ENCODE measurements at places on chromosomes 13 and 19.
A peak's percentile ranks its signal among the peaks of the same experiment; 100 is the strongest.

DNA sequence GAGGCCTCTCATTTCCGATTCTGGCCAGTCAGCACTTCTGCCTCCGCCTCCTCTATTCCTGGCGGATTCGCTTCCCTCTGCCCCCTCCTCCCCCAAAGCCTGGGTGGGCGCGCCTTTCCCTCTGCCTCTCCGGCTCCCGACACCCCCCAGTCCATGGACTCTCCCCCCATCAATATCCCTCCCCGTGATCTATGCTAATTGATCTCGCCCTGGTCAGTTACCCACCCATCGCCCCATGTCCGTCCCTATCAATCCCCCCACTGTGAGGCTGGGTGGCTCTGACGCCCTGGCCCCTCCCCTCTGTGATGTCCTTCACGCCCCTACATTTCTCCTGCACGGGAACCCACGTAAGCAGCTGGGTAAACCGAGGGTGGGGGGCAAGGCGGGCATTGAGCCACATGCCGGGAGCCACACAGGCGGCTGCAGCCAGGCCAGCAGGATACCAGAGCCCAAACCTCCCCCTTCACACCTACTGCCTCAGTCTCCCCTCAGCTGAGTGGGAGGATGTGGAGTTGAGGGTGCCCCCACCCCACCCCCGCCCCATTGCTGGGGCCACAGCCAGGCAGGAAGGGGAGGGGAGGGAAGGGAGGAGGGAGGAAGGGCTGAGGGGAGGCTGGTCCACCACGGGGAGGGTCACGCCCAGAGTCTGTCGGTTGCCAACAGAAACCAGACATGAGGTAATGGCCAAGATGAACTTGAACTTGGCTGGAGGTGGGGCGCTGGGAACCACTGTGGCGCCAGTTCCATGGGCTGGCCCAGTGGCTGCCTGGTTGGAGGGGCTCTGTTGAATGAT, 21.0 kb downstream of the SMIM24 start:
- no peak for DNase-seq

- DNase-seq, result no peak
Measured at GRCh38 chr13:73741111-73741510, 393.1 kb downstream of the KLF12 start.

- no peak for DNase-seq
Measured at GRCh38 chr19:7391218-7391670, 42.5 kb downstream of the ARHGEF18 start.

GRCh38 chr13:87107651-87108050, 563.5 kb upstream of the SLITRK5 start:
- no peak for DNase-seq

GRCh38 chr19:56136362-56136761, 4.7 kb upstream of the ZNF444 start:
- no peak for DNase-seq

- DNase-seq, result no peak
Measured at GRCh38 chr13:84400706-84401105, 518.4 kb upstream of the SLITRK1 start.

DNA sequence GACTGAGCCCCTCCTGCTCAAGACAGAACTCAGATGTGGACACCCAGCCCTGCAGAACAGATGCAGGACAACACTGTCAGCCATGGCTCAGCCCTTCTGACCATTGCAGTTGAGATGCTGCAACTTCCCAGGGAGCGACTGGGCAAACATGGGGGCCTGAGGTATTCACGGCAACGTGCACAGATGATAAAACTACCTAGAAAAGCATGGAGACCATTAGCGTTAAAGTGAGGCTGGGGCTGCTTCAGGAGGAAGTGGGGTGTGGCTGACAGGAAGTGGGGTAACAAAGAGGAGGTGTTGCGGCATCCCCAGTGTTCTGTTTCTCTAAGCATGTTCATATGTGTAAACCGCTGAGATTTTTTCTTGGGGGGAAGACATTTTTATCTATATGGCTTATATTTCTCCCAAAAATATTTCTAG, 1.3 kb upstream of the SIGLEC9 start:
- no peak for DNase-seq

DNA sequence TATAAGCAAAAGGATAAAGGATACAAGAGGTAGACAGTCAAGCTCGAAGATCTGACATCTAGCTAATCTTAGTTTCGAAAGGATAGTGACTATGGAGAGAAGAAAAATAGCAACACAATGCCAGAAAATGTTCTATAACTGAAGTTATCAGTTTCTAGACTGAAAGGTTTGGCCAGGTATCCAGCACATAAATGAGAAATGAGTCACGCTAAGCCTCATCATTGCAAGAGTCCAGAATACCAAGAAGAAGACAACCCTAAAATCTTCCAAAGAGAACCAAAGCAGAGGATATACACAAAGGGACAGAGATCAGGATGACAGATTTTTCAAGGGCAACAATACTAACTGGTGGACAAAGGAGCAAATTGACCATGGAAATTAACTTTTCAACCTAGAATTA, 237.0 kb downstream of the POSTN start:
- no peak for DNase-seq

DNA sequence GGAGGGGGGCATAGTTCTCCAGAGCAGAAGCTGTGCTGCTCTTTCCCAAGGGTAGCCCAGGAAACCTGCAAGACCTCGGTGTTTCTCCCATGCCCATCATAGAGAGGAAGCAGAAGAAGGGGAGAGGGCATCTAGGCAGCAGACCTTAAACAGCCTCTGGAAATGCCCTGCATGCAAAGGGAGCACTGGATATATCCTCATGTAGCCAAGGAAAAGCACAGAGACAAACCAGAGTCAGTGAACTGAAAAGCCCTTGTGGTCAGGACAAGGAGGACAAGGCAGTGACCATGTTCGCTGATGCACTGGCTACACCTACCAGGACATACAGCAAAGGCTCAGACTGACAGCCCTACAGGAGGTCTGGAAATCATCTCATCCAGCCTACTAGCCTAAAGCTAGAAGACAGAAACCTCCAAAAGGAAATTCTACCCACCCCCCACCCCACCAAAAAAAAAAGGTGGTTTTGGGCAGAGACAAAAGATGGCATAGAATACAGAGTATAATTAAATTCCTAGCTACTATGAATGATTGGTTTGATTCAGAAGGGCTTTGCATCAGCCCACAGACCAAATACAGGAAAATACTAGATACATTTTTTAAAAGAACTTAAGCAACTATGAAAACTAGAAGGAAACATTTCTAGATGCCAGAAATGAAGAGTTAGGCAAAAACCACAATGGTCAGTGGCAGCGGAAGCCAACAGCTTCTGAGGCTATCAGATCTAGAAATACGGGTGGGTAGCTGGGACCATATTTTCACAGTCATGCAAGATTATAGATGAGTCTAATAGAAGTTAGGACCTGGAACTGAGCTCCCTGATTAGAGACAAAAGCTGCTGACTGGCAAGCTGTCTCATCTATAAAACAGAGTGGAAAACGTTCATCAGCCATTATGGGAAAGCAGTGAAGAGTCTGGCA, 4.4 kb upstream of the TBC1D4 start:
- no peak for DNase-seq

DNA sequence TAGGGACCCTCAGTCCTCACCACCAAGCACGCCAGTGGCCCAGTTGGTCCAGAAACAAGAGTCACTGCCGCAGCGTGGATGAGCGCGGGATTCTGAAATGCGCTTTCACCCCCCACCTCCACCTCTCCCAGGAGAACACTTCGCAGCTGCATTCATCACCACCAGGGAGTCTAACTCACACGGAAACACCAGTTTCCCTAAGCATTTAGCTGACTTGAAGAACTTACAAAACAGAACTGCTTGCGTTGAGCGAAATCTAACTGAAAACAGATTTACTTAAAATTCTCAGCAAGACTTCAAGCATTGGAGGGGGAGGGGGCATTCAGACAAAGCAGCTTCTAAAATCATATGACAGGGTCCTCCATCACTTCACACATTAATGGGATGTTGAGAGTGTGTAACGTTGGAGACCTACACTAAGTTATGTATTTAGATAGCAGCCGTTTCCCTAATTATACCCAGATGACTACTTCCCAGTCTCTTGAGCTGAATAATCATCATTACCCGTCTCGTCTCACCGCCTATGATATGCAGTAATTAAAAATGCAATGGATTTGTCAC, 258.2 kb upstream of the IRS2 start:
- DNase-seq, result no peak

DNA sequence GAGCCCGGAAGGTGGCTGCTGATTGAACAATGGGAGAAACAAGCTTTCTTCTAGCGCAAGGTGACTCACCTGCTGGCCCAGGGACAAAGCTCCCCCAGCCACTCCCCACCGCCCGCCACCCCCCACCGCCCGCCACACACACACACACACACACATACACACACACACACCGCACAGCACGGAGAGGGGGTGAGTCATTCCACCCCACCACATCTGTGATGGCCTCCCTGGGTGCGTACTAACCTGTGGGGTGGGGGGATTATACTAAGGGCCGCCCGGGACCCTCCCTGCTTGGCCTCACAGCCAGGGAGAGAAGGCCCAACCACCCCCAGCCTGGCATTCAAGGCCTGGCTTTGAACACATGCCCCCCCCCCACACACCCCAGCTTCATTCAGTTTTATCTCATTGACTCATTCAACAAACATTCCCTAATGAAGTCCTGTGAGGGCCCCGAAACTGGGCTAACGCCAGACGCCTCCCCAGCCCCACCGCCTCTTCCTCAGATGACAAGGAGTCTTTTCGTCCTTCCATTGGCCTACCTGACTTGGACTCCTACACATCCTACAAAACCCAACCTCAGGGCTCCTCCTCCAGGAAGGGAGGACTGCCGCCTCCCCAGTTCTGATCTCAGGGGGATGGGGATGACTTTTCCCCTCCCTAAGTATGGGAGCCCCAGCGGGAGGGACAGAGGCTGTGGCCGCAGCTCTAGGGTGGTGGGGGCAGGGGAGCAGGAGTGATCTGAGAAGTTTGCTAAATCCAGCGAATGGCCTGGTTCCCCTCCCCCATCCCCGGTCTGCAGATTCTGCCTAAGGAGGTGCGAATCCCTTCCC, 5.8 kb upstream of the ONECUT3 start:
- DNase-seq, result peak; percentile 68

GRCh38 chr13:67137044-67137735, 92.9 kb downstream of the PCDH9 start:
- no peak for DNase-seq

GRCh38 chr13:40590112-40590862, 76.2 kb downstream of the FOXO1 start:
- no peak for DNase-seq

DNA sequence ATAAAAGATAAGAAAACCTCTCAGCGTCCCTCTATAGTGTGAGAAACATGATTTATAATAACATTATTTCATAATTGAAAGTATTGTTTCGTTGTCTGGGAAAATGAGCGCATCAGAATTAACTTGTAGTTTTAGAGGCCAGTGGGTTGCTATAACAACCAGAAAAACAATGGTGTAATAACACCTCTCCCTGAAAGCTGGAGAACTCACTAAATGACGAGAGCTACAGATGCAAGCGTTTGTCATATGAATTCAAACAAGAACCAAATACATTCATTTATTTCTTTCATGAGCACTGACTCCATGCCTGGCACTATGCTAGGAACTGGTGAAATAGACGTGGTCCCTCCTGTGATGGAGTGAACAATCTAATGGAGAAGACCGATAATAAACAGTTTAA, 16.3 kb downstream of the KBTBD7 start:
- no peak for DNase-seq

- DNase-seq, result peak; percentile 80
Measured at GRCh38 chr19:4064496-4065260, 2.0 kb downstream of the ZBTB7A start.

DNA sequence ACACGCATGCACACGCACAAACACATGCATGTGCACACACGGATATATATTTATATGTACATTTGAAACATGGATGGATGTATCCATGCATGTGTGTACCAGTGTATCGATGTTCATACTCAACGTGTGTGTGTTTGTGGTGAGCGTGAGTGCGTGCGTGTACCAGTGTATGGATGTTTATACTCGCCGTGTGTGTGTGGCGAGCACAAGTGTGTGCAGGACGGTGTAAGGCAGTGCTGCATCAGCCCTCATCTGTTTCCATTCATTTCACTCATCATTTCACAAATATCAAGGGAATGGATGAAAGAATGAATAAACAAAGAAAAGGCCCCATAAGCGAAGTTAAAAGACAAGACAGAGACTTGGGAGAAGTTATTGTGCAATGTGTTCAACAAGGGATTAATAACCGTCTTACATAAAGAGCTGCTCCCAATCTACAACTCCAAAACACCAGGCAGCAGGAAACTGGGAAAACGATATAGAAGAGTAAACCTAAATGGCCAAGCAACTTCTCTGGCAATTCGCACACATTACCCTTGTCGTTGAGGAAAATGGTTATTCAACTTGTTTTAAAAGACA, 21.7 kb upstream of the MIER2 start:
- DNase-seq, result no peak

DNA sequence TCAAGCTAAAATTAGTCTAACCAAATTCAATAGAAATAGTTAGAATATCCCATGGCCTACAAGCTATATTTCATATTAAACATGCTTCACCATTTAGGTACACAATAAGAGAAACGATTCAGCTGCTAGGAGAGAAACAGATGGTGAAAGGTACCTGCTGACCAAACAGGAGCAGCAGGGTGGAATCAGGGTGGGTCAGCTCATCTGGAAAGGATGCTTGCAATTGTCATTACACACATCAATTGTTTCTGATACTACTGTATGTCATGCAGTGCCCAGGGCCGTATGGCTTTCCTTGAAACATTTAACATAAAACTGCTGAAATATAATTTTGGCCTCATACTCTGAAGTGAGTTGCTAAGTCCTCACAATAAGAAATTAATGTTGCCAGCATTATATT, 776.0 kb downstream of the DACH1 start:
- no peak for DNase-seq

GRCh38 chr19:2010135-2010668, 5.3 kb downstream of the BTBD2 start:
- DNase-seq, result no peak

DNA sequence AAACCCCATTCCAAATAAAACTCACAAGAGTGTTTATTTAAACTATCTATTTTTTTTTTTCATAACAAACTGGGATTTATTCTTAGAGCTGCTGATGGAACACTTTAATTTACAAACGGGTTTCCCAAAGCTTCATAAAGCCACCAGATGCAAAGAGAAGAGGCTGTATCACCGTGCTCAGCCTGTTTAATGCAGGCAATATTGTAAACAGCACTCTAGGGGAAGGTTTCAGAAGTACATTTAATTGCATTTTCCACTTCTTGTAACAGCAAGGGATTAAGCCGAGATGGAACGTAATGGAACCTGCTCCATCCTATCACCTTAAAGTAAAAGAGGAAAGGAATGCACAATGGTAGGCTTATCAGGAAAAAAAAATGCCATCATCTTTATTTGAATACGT, 550.6 kb upstream of the ARGLU1 start:
- DNase-seq, result no peak

DNA sequence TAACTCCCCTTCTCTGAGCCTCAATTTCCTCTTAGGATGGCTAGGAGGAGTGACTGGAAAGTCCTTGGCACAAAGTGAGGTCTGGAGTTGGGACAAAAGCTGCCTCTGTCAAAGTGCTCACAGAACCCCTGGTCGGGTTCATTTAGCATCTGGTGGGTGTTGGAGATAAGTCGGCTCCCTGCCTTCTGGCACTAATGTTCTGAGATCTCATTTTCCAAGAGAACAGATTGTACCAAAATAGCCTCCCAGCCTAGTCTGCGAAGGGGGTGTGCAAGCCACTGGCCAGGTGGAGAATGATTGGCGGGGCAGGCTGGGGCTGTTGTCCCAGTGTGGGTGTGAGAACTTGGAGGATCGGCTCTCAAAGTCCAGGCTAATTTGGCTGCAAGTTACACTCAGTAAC, 20.7 kb upstream of the NWD1 start:
- no peak for DNase-seq

- no peak for DNase-seq
Measured at GRCh38 chr13:26688286-26688685, 72.3 kb downstream of the GPR12 start.
